ENCODE measurements at places on chromosomes 16 and 17.
A peak's percentile ranks its signal among the peaks of the same experiment; 100 is the strongest.

DNA sequence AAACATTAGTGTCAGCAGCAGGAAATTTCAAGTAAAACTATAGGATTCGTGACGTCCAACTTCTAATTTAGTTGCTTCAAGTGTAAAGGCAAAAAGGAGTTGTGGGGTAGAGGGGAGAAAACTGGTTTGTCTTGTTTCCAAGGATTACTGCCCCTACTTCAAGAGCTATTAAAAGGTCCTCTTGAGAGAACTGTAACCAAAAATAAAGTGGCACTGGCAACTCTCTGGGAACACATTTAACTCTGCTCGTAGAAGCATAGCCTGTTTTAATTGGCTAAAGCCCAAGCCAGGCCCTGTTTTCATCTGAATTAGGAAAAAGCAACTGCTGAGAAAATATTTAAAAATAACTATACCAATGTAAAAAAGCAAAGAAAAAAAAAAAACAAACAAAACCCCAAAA is 51.8 kb upstream of the AKAP1 start:
- no peak for DNase-seq

- no peak for DNase-seq
Measured at GRCh38 chr16:9053006-9053601, 38.3 kb upstream of the HAPSTR1 start.

DNA sequence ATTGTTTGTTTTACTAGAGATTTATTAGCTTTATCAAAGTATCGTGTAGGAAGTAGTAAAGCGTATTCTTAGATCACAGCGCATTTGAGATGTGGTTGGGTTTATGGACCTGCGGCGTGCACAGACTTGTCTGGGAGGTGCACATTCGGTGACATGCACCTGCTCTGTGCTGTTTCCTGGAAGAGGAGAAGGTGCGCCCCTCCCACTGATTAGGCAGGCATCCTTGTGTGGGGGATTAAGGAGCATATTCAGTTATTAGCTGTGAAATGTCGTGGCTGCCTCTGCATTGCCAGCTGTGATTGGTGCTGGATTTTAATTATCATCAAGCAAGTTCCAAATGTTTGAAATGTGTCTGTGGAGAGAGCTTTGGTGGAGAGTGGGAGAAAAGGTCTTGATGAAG is 903.8 kb upstream of the RBFOX1 start:
- no peak for DNase-seq

DNA sequence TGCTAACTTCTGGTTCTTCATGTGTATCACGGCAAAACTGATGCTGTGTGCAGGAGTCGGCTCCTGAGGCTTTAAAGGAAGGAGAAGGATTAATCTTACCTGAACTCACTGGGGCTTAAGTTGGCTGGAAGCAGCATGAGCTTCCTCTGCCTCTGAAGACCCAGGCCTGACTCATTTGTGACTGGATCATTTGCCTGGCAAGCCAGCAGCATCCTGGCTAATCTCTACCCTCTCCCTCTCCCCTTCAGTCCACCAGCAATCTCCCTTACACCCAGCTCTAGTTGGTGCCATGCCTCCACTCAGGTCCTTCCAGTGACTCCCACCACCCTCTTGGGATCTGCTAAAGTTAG is 150.3 kb downstream of the IRX3 start:
- no peak for DNase-seq

DNA sequence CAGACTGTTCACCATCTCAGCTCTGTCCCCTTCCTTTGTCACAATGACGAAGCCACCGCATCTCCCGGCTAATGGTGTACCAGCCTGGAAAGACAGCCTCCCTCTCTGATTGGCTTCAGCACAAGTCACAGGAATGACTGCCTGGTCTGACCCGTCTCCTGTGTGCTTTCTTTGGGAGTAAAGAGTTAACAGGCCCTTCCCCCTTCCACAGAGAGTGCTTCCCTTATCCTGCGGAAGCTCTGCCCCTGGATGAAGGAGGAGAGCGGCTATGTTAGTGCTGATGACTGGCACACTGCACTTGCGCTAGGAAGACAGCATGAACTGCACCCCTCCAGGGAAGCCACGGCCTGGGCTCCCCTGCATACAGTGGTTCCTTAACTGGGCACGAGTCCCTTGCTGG is 11.3 kb downstream of the USB1 start:
- DNase-seq, result no peak

DNA sequence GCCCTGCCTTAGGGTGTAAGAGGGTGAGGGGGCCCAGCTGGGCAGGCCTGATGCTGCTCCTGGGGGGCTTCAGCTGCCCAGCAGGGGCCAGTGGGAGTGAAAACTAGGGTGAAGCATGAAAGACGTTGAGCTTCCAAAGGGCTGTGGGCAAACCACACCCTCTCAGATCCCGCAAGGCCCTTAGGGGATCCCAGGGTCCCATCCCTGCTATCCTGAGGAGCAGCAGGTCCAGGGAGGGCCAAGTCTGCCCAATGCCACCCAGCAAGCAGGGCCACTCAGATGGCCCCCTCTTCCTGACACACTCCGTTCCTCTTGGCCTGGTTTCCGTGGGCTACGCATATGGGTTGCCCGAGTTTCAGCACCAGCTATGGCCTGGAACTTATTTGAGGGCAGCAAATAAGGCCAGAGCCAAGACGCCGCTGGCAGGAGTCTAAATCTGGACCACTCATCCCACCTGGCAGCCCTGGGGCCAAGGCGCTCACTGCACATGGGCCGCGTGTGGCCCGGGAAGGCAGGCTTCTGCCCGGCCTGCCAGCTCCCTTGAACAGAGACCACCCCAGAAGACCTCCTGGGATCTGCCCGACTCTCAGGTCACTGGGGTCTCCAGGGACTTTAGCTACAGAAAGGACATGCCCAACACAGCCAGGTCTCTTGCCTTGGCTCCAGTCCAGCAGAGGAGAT is 4.2 kb downstream of the ATP2A3 start:
- no peak for DNase-seq

GRCh38 chr17:44375196-44376017 is 11.8 kb upstream of the FAM171A2 start:
- DNase-seq, result no peak

GRCh38 chr17:80415626-80416137 is 715 bp downstream of the ENDOV start:
- DNase-seq, result no peak

DNA sequence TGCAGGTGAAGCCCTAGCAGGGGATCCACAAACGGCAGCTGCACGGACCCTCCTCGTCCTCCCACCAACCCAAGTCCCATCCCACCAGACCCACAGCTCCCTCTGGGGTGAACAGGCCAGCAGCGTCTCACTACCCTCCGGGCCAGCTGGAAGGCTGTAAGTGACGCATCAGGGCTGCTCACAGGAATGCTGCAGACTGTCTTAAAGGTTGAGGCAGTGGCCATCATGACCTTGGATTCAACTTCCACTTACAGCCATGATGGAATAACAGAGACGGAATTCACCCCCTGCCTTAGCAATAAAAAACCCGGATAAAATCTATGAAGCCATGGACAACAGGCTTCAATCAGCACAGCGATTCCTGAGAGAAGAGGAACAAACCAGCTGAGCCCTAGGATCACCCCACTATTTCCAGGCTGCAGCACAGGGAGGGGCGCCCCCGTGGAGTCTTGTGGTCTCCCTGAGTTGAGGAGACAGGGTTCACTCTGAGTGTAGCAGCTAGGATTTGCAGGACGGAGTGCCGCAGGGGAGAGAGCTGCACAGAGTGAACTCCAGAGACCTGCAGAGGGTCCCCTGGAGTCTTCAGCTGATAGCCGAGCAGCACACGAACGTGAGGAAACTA is 10.5 kb downstream of the FAM83G start:
- DNase-seq, result no peak

- DNase-seq, result no peak
Measured at GRCh38 chr17:46202424-46202823, 9.2 kb upstream of the KANSL1 start.

GRCh38 chr17:740240-741017 is 8.0 kb downstream of the TLCD3A start:
- DNase-seq, result peak; percentile 39

GRCh38 chr16:48013491-48013901 is 142.3 kb downstream of the ABCC12 start:
- DNase-seq, result no peak

DNA sequence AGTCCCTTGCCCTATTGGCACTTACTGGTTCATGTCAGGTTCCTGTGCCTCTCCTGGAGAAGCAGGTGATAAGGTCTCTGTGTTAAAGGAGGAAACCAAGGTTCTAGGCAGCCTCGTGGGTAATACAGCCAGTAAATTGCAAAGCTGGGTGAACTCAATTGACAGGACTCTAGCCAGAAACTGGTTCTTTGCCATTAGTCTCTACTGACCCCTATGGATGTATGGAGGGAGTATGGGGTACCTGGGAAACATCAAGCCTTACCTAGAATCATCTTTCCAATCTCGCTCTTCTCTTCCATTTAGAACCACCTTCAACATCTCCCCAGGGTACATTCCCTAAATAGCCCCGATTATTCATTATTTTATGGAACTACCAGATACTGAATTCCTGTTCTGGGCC is 169.3 kb downstream of the CDH13 start:
- no peak for DNase-seq
